Calu3 (cell line): ENCODE measurements at places on chromosomes 3 and 15. TPM values are rescaled to one million over a fixed set of nuclear protein-coding genes. Genes with fewer than 3 reads are reported as not detected.

- H3K4me3 ChIP-seq, result no peak overlapping the region
- no peaks in the 10 kb centered on the region for H3K27me3 ChIP-seq
- H3K27ac ChIP-seq, result no peak overlapping the region
- H3K36me3 ChIP-seq, result no peaks in the 10 kb centered on the region
- peaks cover 25% of the 10 kb centered on the region for H3K4me1 ChIP-seq
- no peak for DNase-seq
These were observed 394.5 kb downstream of the MFSD1 start for GRCh38 chr3:159196359-159196758.

DNA sequence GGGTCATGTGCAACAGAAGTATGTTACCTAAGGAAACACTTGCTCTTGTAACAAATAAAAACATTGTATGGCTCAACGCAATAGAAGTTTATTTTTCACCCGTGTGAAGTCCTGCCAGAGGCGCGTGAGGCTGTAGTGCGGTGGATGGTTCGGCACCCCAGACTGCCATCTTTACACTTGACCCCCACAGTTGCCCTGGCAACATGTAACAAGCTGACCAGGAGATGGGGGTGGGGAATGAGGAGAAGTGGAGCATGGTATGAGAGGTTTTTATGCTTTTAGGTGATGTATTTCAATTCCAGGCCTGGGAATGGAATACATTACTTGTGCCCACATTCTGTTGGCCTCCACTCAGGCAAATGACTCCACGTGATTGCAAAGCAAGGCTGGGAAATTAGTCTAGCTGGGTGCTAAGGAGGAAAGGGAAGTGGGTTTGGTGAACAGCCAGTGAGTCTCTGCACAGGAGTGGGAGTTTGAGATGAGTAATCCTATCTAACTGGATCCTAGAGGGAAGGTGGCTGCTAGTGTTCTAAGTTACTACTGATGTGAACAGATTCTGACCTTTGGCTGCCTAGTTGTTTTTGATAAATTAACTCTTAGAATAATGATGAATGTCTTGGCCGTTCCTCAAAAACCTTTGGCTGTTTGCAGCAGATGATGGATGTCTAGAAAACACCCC is 33.8 kb upstream of the GREM1 start:
- H3K27ac ChIP-seq, result no peak overlapping the region
- no peaks in the 10 kb centered on the region for H3K36me3 ChIP-seq
- no peak overlapping the region for H3K4me3 ChIP-seq
- no peak for DNase-seq
- H3K4me1 ChIP-seq, result no peaks in the 10 kb centered on the region

The FETUB gene
- not detected in 2 replicates for total RNA-seq

The MAGEL2 gene
- not detected in 2 replicates for total RNA-seq

DNA sequence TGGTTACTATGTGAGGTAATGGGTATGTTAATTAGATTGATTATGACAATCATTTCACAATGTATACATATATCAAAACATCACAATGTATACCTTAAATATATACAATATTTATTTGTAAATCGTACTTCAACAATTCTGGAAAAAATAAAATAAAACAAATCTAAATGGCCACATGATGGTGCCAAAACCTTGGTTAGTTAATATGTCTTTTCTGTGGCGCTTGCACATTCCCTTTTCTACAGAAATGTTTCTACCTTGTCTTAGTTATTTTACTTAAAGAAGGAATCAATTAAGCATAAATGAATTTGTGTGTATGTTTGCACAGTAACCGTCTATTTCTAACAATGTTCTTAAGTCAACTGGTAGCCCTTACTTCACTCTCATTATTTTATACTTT is 53.4 kb downstream of the OXSM start:
- no peaks in the 10 kb centered on the region for H3K36me3 ChIP-seq
- no peak for DNase-seq
- H3K27me3 ChIP-seq, result no peaks in the 10 kb centered on the region
- H3K4me3 ChIP-seq, result no peak overlapping the region

- no peak overlapping the region for H3K27ac ChIP-seq
- no peak for DNase-seq
- no peak overlapping the region for H3K4me3 ChIP-seq
- H3K4me1 ChIP-seq, result no peaks in the 10 kb centered on the region
- H3K36me3 ChIP-seq, result no peaks in the 10 kb centered on the region
These were observed 34.0 kb downstream of the DGKG start for GRCh38 chr3:186327912-186328487.

The GUCA1C gene
- not detected in 2 replicates for total RNA-seq

GRCh38 chr15:90402223-90402622 is 14.2 kb downstream of the IQGAP1 start:
- peaks cover 53% of the 10 kb centered on the region for H3K4me1 ChIP-seq
- peak overlapping the region; percentile 84 for H3K27ac ChIP-seq
- H3K27me3 ChIP-seq, result no peaks in the 10 kb centered on the region
- DNase-seq, result peak; percentile 53
- peaks cover 19% of the 10 kb centered on the region for H3K36me3 ChIP-seq

DNA sequence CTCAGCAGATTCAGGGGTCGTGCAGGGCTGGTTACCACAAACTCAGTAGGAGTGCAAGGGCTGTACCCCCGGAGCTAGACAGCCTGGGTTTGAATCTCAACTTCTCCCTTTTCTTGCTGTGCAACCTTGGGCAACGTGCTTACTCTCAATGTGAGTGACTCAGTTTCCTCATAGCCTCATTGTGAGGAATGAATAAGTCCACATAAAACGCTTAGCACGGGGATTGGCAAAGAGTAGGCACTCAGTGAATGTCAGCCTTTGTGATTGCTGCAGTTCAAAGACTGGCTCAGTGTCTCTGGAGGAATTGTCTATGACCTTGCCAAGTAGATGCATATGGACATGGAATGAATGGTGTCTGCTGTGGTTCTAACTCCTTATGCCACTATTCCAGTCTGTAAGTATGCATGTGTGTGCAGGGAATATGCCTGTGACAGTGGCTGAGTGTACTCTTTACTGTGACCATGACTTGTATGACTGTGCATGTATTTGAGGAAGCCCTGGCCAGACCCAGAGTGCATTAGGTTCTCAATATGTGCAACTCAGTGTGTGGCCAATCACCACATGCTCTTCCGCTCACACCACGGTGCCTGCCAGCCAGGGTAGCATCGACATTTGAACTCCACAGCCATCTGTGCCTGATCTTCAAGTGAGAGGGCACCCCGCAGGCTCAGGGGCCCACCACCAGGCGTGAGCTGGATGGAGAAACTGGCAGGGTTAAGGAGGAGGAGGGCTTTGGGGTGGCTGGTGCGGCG is 900 bp upstream of the HYAL3 start:
- no peak for DNase-seq
- H3K36me3 ChIP-seq, result peaks cover 28% of the 10 kb centered on the region
- H3K4me1 ChIP-seq, result peaks cover 24% of the 10 kb centered on the region
- peak overlapping the region; percentile 85 for H3K27ac ChIP-seq

The PLCH1 gene
- total RNA-seq, result 11.6 and 13.4 TPM in 2 replicates

DNA sequence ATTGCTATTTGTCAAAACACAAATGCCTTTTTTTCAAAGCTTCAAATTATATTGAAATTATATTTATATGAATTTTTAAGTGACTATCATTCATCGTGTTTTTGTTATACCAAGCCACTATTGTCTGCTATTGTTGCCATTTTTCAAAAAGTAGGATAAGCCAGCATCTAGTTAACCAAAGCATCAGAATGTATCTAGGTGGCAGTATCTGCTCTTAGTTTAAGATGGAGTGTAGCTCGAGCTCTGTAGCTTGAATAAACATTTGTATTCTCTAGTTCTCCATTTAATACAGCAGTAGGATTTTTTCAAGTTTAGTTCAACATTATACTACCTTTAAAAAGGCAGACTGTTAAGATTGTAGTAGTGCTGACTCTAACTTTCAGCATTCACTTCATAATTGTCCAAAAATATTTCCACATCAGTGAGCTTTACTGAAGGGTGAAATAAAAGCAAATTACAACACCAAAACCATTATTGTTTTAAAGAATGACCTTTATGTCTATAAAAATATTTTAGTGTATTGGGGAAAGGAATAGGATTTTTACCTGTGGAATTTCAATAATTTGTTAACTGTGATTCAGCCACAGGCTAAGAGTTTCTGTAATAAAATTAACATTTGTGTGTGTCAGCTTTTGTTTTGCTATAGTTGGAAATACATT is 19.6 kb upstream of the C15orf61 start:
- no peak for DNase-seq
- H3K27ac ChIP-seq, result no peak overlapping the region
- H3K4me3 ChIP-seq, result no peak overlapping the region

GRCh38 chr3:27800261-27800660 is 78.1 kb upstream of the EOMES start:
- no peak overlapping the region for H3K27ac ChIP-seq
- no peaks in the 10 kb centered on the region for H3K4me1 ChIP-seq
- no peaks in the 10 kb centered on the region for H3K36me3 ChIP-seq

DNA sequence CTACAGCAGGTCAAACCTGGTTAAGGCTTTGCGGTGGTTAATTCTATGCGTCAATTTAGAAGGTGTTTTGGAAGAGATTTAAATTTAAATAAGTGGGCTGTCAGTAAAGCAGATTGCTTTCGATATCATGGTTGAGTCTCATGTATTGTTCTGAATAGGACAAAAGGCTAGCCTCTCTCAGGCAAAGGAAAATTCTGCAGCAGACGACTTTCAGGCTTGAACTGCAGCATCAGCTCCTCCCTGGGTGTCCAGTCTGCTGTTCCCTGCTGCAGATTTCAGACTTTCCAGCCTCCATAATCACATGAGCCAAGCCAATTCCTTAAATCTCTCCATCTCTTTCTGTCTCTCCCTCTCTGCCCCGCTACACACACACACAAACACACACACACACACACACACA is 143.2 kb downstream of the TUSC7 start:
- H3K27ac ChIP-seq, result no peak overlapping the region
- DNase-seq, result no peak
- no peaks in the 10 kb centered on the region for H3K36me3 ChIP-seq
- no peaks in the 10 kb centered on the region for H3K27me3 ChIP-seq

The ZDHHC23 gene
- 17.8 and 22.0 TPM in 2 replicates for total RNA-seq

DNA sequence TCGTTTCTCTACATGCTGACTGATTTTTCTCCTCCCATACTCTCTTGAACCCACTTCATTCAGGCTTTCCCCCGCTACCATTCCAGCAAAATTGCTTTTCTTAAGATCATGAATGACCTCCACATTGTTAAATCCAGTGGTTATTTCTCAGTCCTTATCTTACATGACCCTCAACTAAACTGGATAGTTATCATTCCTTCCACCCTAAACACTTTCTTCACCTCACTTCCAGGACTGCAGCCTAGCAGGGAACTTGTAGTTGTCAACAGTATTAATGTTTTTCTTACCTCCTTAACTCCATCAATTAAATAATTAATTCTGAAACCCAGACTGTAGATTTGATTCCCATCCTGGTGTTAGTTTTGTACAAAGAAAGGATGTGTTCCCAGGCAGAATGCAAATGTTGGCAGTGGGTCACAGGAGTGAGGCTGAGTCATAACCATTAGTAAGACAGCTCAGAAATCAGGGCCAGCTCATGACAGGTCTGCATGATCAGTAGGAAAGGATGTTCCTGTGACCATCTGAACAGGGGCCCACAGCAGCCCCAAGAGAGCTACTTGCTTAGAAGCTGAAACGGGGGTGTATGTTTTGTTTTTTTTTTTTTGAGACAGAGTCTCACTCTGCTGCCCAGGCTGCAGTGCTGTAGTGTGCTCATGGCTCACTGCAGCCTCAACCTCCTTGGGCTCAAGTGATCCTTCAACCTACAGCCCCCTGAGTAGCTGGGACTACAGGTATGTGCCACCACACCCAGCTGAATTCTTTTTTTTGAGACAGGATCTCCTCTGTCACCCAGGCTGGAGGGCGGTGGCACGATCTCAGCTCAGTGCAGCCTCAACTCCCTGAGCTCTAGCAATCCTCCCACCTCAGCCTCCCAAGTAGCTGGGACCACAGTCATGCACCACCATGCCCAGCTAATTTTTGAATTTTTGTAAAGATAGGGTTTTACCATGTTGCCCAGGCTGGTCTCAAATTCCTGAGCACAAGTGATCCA is 9.1 kb downstream of the BCL2L10 start:
- peak; percentile 32 for DNase-seq
- H3K36me3 ChIP-seq, result no peaks in the 10 kb centered on the region
- H3K27me3 ChIP-seq, result no peaks in the 10 kb centered on the region
- H3K4me3 ChIP-seq, result no peak overlapping the region

The PLAAT1 gene
- 6.2 and 7.3 TPM in 2 replicates for total RNA-seq

GRCh38 chr3:52429779-52430415 is 15.0 kb downstream of the SEMA3G start:
- no peak for DNase-seq
- no peaks in the 10 kb centered on the region for H3K4me1 ChIP-seq
- no peak overlapping the region for H3K27ac ChIP-seq
- peaks cover 50% of the 10 kb centered on the region for H3K27me3 ChIP-seq
